ENCODE measurements at places on chromosomes 1 and 21.

GRCh38 chr1:48931506-48932192 lies 155.0 kb upstream of the BEND5 start:
- DNase-seq, result peak; percentile 42

DNA sequence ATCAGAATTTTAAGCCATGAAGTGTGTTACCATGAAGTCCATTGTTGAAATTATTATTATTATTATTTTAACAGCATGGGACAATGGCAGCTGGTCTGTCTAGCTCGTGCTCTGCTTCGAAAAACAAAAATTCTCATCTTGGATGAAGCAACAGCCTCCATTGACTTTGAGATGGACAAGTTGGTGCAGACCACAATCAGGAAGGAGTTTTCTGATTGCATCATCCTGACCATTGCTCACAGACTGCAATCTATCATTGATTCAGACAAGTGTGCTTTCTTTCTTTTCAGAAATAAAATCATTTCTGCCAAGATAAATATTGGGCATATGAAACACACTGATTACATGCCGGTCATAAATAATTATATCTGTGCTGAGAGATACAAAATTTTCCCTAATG lies 21.0 kb downstream of the HSPA13 start:
- DNase-seq, result no peak

- no peak for DNase-seq
These were observed 5.2 kb upstream of the ARID1A start for GRCh38 chr1:26690576-26691031.

- peak; percentile 80 for DNase-seq
These were observed 29.2 kb upstream of the KIF1B start for GRCh38 chr1:10181154-10181553.

DNA sequence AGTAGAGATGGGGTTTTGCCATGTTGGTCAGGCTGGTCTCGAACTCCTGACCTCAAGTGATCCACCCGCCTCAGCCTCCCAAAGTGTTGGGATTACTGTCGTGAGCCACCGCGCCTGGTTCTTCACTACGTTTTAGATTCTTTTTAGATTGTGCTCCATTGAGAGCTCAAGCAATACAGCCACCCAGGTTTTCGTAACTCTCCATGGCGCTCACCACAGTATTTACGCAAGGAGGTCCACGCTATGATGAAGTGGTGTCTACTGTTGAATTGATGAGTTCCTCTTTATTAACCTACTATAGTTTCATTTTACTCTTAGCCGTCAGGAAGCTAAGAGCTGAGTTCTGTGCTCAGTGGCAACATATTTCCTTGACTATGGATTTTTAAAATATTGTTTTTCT lies 1.8 kb upstream of the KIF1B start:
- no peak for DNase-seq

DNA sequence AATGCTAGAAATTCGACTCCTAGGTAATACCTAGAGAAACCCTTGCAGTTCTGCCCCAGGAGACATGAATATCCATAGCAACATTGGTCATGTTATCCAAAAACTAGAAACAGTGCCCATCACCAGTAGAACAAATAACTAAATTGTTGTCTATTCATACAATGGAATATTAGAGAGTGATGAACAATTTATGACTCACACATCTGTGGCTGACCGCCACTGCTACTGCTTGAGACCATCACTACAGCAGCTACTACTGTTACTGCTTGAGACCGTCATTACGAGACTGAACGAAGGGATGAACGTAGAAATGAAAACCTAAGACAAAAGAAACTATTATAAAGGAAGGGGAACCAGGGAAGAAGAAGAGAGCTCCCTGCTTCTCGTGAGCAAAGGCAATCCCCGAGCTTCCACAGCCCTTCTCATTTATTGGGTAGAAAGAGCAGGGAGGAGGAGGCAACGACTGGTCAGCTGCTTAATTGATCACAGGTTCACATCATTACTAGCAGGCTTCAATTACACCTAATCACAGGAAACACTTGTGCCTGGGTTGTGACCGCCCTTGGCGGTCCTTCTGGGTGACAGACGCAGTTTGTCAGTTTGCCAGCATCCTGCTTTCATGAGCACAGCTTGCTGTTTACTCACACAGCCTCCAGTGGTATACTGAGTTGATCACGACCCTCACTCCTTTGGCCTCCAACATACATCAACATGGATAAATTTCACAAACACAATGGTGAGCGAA lies 14.1 kb upstream of the PADI4 start:
- DNase-seq, result no peak

DNA sequence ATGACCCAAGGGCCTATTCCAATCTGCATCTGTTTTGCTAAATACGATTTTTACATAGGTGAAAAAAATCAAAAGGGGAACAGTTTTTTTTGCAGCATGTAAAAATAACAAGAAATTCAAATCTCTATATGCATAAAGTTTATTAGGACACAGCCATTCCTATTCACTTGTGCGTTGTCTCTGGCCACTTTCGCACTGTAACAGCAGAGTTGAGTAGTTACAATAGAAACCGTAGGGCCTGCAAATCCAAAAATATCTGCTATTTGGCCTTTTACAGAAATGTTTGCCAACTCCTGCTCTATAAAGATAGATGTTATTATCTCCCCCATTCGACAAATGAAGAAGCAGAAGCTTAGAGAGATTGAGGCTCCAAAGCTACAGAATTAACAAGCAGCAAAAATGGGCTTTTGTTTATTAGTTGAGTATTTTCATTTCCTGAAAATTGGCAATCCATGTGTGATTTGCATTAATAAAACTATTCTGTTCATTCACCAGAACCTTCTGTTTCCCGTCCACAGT lies 5.5 kb downstream of the DYNLT5 start:
- no peak for DNase-seq

DNA sequence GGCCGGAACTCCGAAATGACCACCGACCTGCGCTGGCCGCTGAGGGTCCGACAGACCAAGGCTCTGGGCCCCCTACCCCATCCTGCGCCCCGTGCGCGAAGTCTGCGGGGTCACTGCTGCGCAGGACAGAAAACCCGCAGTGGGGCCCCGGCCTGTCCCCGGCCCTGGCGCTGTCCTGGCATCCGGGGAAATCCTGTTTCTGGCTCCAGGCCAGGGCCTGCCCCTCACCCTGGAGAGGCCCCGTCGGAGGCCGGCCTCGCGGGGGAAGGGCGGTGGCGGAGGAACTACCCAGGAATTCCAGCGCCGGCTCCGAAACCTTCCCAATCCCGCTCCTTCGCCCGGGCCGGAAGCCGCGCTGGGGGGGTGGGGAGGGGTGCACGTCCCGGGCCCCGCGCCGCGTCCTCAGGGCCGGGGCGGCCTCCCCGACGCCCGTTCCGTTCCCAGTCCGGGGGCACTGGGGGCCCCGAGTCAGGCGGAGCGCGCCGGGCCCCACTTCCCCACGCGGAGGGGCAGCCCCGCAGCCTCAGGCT lies 77.0 kb downstream of the MORN1 start:
- peak; percentile 49 for DNase-seq

DNA sequence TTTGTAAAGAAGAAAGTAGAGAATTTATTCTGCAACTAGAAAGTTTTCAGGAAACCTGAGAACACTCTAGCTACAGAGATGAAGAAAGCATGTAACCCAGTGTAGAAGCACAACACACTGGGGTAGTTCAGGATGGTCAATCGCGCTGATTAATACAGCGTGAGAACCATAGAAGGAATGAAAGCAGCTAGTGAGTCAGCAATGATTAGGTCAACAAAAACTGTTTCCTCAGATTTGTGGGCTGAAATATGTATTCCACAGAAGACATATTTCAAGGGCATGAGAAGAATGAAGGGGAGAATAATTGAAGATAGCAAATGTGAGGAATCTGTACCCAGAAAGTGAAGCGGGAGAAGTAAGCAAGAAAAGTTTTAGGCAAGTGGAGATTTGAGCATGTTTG lies 97.8 kb upstream of the ADGRL2 start:
- peak; percentile 96 for DNase-seq
